ENCODE measurements at places on chromosomes 3 and 15. TPM values are rescaled to one million over a fixed set of nuclear protein-coding genes. Genes with fewer than 3 reads are reported as not detected.

DNA sequence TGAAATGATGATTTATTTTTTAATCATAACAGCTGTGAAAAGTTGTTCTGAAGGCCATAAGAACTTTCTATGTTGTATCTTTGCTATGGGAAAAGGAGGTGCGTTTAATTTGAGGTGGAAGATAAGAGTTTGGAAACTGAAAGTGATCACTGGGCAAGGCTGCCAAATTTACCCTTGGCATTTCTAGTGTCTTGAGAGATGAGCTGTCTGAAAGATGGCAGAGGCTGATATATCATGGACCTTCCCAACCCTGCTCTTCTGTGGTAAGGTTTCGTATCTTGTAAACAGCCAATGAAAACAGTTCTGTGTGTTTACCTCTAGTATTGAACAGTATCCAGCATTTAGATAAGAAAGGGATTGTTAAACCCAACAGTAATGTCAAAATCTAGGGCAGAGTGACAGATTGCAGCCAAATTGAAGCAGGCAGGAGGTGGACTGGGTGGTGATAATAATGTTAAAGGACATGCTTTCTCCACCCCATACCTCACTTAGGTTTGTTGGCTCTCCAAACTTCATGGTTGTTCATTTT lies 15.8 kb upstream of the NFKBIZ start:
- peak overlapping the region; percentile 23 for H3K27ac ChIP-seq
- peaks cover 6% of the 10 kb centered on the region for H3K4me1 ChIP-seq
- no peak for DNase-seq
- H3K27me3 ChIP-seq: no peaks in the 10 kb centered on the region

The PROS1 gene
- 2.8 TPM for total RNA-seq

DNA sequence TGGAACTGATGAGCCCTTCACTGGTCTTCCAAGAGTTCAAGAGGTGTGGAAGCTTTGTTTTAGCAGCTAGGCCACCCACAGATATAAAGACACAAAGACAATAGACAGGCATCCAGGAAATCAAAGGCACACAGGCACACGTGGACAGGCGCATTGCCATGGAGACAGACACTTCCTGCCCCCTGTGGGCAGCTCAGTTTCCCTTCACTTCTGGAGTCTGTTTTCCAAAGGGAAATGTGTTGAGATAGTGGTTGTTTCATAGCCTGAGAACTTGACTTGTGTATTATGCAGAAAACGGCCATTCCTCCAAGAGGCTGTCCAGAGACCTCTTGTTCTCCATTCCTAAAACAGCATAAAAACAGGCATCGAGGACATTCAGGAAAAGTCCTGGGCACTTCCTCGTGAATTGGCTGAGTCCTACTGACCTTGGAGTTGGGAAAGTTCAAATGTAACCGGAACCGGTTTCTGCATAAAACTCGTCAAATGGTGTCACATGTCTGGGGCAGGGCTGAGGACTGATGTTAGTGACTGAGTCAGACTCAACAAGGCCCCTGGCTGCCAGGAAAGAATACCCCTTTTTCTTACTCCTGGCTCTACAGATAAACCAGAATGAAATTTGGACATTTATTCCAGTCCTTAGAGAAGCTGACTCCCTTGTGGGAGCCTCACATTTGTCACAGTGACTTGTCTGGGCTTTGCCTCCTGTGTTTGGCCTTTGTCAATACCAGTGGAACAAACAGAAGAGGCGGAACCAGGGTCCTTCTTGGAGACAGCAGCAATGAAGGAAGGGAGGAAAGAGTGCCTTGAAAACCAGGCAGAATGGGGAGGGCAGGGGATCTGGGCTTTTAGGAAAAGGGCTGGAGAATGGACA lies 1.3 kb downstream of the ALPK3 start:
- DNase-seq: no peak
- H3K27ac ChIP-seq: peak overlapping the region; percentile 90
- H3K36me3 ChIP-seq: no peaks in the 10 kb centered on the region
- H3K4me3 ChIP-seq: no peak overlapping the region
- peaks cover 20% of the 10 kb centered on the region for H3K4me1 ChIP-seq

GRCh38 chr3:54134155-54134554 lies 11.8 kb downstream of the CACNA2D3 start:
- no peaks in the 10 kb centered on the region for H3K4me1 ChIP-seq
- DNase-seq: no peak
- no peaks in the 10 kb centered on the region for H3K36me3 ChIP-seq
- H3K27ac ChIP-seq: no peak overlapping the region

The NPRL2 gene
- 19.7 TPM for total RNA-seq

- DNase-seq: no peak
- no peak overlapping the region for H3K4me3 ChIP-seq
- no peaks in the 10 kb centered on the region for H3K36me3 ChIP-seq
- H3K4me1 ChIP-seq: no peaks in the 10 kb centered on the region
- H3K27me3 ChIP-seq: no peaks in the 10 kb centered on the region
Observed at GRCh38 chr3:65597952-65598413, 440.7 kb downstream of the MAGI1 start.

The GLDN gene
- 0.72 TPM for total RNA-seq

The EIF4A2 gene
- total RNA-seq: 295 TPM

DNA sequence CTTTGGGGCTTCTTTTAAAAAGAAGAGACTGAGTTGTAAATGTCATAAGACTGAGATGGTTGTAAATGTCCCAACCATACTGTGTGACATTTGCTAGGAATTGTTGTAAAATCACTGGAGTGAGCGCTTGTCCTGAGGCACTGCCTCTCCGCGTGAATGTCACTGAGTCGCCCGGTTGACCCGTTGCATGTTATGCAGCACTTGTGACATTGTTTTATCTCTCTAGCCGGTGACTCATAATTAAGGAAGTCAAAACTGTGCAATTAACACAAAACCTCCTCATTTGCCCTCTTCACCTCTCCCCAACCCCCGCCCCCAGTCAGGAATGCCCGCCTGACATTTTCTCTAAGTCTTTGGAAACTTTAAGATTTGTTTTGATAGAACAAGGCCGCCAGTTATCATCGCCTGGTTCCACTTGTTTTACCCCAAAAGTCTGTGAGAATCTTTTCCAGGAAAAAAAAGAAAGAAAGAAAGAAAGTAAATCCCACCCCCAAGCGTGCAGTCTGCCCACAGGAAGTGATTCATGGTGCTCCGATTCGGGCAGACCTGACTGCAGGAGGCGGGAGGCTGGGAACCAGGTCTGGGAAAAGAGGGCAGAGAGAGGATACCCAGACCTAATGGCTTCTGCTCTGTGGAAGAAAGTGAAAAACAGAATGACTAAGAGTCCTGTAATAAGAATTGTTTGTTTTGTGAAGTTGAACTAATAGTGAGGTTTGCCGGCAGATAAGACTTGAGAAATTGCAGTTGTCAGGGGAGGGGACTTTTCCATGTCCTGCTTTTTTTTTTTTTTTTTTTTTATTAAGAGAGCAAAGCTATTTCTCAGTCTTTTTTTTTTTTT lies 84.8 kb downstream of the SMAD3 start:
- peak; percentile 70 for DNase-seq

GRCh38 chr3:147393943-147394883 lies 12.1 kb downstream of the ZIC4 start:
- peaks cover 87% of the 10 kb centered on the region for H3K27me3 ChIP-seq
- H3K4me1 ChIP-seq: peaks cover 8% of the 10 kb centered on the region
- H3K36me3 ChIP-seq: no peaks in the 10 kb centered on the region

The ARF4 gene
- 75.8 TPM for total RNA-seq

GRCh38 chr15:68203486-68203885 lies 1.6 kb downstream of the CALML4 start:
- no peak overlapping the region for H3K27ac ChIP-seq
- no peak for DNase-seq
- no peaks in the 10 kb centered on the region for H3K27me3 ChIP-seq

DNA sequence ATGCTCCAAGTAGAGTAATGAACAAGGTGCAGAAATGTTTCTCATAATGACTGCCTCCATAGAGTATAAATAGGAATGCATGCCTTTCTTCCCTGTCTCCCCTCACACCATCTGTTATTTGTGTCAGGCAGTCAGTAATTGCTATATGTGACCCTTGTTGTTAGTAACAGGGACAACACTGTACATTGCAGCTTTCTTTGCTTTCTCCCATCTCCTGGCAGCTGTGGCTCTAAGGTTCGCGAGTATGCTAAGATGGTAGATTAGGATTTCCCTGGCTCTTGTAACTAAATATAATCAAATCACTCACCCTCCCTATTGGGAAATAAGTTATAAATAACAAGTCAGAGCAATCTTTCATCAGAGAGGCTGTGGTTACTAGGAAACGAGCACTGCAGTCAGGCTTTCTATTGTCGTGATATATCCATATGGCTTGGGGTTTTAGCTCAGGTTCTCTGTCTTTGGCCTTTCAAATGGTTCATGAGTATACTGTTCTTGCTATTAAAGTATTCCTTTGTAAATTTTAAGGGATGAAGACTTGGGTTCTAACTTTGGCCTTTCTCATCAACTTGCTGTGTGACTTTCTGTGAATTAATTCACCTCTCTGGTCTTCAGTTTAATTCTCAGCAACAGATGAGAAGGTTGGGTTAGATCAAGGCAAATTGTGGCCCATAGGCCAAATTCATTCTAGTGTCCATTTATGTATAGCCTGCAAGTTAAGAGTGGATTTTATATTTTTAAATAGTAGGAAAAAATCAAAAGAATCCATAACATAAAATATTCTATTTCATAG lies 8.1 kb upstream of the MINDY4B start:
- H3K36me3 ChIP-seq: no peaks in the 10 kb centered on the region
- no peak for DNase-seq
- H3K27ac ChIP-seq: no peak overlapping the region

DNA sequence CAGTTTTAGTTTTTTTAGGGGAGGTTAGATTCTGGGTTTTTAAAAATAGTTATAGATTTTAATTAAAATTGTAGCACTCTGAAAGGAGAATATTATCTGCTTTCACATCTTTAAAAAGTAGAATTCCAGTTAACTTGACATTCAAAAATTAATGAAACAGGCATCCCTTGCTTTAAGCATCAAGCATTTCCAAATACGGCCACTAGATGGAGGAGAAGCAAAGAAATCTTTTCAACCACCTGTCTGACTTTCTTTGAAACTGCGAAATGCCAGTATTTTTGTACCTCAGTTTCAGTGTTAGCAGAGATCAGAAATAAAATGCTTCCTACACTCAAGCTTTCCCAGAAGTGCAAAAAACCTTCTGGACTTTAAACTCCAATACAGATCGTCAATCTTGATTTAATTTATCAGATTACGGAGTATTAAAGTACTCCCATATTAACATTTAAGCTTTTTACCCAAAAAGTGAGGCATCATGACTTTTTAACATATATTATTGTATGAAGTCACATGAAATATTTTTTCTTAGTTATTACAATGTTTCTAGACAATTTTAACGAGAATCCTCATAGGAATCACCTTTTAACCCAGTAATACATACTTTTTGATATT lies 153.3 kb downstream of the P3H2 start:
- no peak overlapping the region for H3K4me3 ChIP-seq
- H3K27ac ChIP-seq: no peak overlapping the region
- no peaks in the 10 kb centered on the region for H3K27me3 ChIP-seq
- H3K36me3 ChIP-seq: no peaks in the 10 kb centered on the region
- peak; percentile 19 for DNase-seq
- no peaks in the 10 kb centered on the region for H3K4me1 ChIP-seq

- DNase-seq: no peak
- H3K4me1 ChIP-seq: no peaks in the 10 kb centered on the region
- H3K27ac ChIP-seq: no peak overlapping the region
- no peaks in the 10 kb centered on the region for H3K36me3 ChIP-seq
- no peak overlapping the region for H3K4me3 ChIP-seq
Observed at GRCh38 chr3:177465257-177465642, 268.0 kb upstream of the TBL1XR1 start.

The HAUS2 gene
- 8.9 TPM for total RNA-seq

DNA sequence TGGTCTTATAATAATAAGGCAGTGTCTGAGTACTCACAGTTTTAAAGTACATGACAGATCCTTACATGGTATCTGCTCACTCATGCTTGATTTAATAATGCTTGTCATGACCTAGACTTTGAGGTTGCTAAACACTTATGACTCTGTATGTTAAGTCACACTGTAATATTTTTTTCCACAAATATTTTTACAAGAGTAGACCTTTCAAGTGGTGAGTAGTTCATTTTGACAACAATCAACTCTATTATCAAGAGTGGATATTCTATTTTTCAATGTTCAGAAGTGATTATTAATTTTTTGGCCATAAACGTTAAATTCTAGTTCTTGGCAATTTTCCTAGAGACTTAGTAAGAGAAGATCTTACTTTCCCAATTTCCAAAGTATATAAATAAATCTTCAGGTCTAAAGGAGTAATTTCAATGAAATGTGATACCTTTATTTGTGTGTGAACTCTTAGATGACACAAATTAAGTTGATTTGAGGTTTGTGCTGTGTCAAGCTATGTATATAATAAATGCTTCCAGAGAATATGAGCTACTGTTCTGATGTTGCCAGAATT lies 104.5 kb downstream of the NLGN1 start:
- no peaks in the 10 kb centered on the region for H3K36me3 ChIP-seq
- H3K4me3 ChIP-seq: no peak overlapping the region
- no peak overlapping the region for H3K27ac ChIP-seq
- no peak for DNase-seq
- no peaks in the 10 kb centered on the region for H3K4me1 ChIP-seq
- H3K27me3 ChIP-seq: no peaks in the 10 kb centered on the region

The BTLA gene
- 0.12 TPM for total RNA-seq

DNA sequence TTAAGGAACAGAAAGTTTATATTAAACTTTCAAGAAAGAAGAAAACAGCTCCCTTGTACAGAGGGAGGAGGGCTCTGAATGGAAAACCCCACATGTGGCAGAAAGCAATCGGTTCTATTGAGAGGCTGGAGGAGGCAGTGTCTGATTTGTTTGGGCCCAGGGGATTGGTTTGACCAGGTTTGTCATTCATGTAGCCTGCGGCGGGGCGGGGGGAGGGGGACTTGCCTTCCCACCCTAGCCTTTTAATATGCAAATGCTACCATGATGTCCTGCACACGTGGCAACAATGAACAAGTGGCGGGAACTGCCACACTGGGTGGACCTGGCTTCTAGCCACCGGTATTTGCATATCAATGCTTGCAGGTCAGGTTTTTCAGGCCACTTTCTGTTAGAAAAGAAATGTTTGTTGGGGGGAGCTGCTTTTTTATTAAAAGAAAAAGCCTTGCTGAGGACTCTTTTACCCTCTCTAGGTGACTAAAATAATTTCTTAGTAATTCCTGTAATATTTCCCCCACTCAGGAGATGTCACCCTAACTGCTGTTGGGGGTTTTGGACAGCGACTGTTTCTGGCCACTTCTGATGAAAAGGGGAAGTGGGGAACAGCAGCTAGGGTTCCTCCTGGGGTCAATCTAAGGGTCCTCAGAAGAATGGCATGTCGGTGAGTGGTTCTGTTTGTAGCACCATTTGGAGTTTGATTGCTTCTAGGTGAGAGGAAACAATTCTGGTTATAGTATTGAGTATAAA lies 691.2 kb downstream of the TBL1XR1 start:
- DNase-seq: no peak
- H3K27ac ChIP-seq: no peak overlapping the region
- H3K4me3 ChIP-seq: no peak overlapping the region
- H3K4me1 ChIP-seq: no peaks in the 10 kb centered on the region
- no peaks in the 10 kb centered on the region for H3K36me3 ChIP-seq

The LRTM1 gene
- not detected for total RNA-seq

GRCh38 chr3:30112902-30113484 lies 493.4 kb upstream of the TGFBR2 start:
- peaks cover 4% of the 10 kb centered on the region for H3K4me1 ChIP-seq
- H3K27ac ChIP-seq: no peak overlapping the region
- H3K4me3 ChIP-seq: no peak overlapping the region
- H3K36me3 ChIP-seq: no peaks in the 10 kb centered on the region
- DNase-seq: no peak
